ENCODE measurements at places on chromosomes 1 and 21.

DNA sequence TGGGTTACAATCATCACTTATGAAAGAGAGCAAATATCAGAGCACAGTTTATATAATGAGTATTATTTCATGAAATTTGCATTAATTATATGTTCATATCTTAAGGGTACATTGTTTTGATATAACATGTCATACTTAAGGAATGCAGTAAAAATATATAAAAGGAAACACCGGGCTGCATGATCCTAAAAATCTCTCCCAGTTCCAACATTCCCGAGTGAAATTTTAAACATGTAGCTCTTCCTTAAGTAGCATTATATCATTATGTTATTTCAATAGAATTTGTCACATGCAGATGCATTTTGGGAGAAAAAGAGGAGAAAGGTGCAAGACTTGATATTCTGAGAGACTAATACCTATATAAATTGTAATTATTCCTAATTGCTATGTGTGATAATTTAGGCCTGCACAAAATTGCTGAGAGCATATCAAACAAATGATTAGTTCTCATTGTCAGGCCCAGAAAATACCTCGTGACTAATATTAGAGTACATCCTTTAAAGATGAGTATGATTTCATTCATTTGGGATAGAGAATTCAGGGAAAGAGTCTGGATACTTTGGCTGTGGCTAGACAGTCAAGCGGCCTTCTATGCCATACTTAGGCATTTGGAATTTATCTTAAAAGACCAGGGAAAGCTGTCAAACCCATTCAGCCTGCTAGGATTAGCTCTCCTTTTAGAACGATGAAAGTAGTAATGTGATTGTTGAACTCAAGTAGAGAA, 86.8 kb downstream of the ADGRL2 start:
- DNase-seq, result no peak

GRCh38 chr1:91499904-91500755, 521 bp upstream of the CDC7 start:
- no peak for DNase-seq

- DNase-seq, result no peak
Observed at GRCh38 chr1:174112489-174113162, 46.7 kb upstream of the RABGAP1L start.

GRCh38 chr21:45292399-45293219, 4.9 kb upstream of the POFUT2 start:
- DNase-seq, result no peak

- no peak for DNase-seq
Observed at GRCh38 chr1:92877792-92878191, 46.0 kb downstream of the RPL5 start.

DNA sequence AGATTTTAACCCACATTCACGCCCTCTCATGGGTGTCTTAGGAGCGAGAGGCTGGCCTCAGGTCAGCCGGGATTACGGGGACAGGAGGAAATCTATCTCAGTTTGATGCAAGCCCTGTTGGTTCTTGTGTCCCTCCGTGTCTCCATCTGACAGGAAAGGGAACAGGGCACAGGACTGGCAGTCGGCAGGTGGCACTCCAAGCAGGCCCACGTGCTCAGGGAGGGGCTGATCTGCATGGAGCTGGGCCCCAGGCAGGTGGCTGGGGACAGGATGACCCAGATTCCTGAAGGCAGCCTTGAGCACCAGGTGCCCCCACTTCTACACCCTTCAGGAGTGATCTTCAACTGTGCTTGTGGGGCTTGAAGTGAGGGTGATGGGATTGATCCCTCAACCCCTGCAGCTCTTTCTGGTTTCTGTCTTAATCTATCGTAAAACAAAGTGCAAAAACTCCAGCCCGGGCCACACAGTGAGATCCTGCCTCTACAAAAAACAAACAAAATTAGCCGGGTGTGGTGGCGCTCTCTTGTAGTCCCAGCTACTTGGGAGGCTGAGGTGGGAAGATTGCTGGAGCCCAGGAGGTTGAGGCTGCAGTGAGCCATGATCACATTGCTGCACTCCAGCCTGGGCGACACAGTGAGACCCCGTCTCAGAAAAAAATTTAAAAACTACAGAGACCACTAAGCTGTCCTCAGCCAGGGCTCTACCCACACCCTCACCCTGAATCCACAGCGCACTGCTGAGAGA, 8.3 kb downstream of the PLEKHG5 start:
- DNase-seq, result no peak

DNA sequence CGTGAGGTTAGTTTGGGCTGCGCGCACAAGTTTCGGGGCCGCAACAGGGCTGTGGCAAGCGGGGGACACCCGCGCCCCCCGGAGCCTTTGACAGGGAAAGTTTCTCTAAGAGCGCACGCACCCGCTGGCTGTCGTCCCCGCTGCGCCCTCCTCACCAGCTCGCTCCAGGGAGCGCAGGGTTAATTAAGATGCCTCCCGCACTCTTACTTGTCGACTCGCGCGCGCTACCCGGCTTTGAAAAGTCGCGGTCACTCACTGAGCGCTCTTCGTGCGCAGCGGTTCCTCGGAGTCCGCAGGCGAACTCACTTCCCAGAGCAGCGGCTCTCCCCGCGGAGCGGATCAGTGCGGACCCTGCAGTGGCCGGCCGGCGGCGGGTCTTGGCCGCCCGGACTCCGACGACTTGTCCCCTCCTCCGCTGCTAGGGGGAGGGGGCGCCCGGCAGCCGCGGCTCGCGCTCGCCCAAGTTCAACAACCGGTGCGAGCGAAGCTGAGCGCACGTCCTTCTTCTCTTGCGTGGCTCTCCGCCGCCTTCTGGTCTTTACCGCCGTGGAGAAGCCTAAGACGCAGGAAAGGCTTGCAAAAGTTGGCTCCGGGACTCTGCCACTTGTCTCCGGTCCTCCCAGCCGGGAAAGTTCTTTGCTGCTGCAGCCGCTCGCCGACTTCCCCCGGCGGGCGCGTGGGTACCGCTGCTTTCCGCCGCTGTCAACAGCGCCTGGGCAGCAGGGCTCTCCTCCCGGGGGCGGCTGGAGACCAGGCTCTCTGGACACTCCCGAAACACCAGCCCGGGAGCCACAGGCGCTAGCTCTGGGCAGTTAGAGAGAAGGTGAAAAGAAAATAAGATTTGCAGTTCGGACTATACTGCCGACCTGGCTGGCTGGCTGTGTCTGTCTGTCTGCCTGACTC, 506 bp downstream of the JUN start:
- DNase-seq, result no peak

DNA sequence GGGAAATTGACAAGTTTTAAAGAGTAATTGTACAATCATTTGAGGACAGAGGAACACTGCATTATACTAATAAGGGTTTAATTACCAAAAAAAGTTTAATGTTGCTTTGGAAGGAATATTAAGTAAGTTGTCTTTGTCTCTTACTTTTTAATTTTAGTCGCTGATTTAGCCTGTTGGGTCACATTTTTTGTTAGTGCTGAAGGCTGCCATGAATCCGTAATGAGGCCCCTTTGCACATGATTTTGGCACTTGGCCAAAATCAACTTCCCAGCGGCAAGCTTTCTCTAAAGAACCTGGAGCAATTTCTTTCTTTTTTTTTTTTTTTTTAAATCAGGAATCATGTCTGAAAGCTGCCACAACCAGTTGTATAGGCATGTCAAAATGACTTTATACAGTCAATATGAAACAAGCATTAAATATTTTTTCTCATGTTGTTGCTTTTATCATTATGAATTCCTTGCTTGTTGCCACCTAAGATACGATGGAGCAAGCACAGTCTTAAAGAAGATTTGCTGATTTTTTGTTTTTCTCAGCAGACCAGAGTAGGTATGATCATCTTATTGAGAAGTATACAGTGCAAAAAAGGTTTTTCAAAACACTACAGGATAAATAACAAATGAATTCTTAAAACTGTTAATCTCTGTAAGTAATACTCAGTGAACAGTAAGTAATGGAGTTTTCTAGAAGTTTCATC, 690.4 kb downstream of the USP25 start:
- no peak for DNase-seq

GRCh38 chr1:94887106-94887505, 39.8 kb downstream of the CNN3 start:
- DNase-seq, result no peak

DNA sequence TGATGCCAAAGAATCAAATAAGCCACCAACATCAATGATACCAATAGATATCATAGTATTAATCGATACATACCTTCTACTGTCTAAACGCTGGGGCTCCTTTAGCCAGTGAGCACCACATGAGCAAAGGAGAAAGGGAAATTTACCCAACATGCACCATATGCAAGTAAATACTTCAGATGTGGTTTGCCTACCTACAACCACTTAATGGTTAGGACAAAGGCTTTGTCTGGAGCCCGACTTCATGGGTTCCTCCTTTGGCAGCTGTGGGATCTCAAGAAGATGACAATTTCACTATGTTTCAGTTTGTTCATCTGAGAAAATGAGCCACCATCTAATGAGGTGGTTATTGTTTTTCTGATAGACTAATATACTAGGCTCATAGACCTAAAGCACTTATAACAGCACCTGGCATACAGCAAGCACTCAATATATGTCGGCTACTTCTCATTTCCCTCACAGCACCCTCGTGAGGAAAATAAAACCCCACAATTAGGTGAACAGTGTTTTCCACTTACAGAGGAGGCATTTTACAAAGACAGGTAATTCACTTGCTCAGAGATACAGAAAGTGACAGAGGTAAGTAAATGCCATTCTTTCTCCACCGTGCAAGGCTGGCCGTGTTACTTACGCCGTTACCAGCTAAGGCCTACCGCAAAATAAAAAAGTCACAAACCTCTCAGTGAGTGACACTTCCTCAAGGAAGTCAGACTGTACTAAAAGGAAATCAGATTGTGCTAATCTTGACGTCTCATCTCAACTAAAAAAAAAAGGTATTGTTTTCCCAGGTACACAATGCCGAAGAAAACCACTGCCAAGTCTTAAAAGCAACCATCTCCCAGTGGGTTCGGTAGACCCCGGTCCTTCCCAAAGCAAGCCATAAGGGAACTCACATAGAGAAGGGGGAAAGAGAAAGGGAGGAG, 1.6 kb downstream of the TTC13 start:
- no peak for DNase-seq

- no peak for DNase-seq
Observed at GRCh38 chr21:35343046-35343819, 294.1 kb upstream of the RUNX1 start.

DNA sequence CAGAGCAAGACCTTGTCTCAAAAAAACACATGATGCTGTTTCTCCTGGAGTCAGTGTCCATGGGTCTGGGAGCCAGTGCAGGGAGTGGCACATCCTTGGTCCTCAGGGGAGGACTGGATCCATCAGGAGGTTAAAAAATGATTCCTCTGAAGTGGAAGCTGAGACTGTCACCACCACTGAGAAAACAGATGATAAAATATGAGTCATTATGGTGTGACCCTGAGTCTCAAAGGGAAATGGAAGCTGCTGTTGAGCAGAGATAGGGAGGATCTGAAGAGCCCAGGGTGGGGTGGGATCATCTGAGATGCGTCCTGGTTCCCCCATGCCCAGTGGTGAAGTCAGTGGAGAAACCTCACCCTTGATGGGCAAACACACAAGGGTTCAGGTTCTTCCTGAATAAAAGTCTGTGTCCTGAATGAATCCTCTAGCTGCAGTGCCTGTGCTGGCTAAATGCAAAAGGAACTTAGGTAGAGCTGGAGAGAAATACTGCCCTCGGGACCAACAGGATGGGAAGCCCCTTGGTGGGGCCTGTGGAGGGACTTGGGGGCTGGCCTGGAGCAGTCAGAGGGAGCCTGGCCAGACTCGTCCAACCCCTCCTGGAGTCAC, 61.6 kb upstream of the TENT5B start:
- DNase-seq, result no peak

GRCh38 chr1:214650664-214651063, 47.7 kb downstream of the CENPF start:
- no peak for DNase-seq

GRCh38 chr1:116909512-116910378, at the start of gene PTGFRN:
PTGFRN (plus strand) TSS chr1:116909916; CDS start chr1:116910204, 288 bp downstream.
- no peak for DNase-seq

- DNase-seq, result no peak
Observed at GRCh38 chr1:24932284-24932683, 2.2 kb upstream of the RUNX3 start.

DNA sequence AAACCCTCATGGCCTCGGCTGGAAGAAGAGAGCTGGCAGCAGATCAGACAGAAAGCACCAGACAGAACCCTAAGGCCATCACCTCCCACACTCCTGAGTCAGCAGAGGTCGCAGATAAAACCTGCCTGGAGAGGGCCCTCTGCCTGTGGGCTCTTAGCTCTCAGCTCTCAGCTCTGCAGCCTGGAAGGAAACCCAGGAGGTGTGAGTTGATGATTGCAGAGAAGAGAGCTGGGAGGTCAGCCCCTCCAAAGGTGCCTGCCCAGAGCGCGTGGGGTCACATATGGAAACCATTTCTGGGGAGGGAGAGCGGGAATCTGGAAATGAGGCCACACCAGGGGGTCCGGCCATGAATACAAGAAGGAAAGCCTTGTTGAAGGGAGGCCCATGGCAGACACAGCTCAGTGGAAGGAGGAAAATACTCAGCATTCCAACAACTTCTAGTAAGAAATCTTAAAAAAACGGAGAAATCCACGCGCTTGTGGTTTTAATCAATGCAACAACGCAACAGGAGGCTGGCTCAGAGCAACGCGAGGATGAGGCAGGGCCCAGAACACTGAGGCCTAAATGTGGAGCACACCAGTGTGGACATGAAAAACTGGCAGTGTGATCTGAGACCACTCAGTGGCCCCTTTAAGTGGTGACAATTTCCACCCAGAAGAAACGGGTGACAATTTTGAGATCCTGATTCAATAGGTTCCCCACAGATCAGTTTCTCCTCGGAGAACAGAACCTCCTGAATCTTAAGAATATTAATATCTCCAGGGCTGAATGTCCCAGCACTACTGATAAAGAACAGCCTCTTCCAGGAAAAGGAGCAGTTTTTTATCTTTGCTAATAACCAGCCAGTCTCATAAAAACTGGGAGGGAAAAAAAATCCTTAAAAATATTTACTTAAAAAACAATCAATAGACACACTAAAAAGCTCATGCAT, 45.7 kb downstream of the PSMG1 start:
- DNase-seq, result no peak

- no peak for DNase-seq
Observed at GRCh38 chr1:208131621-208132286, 112.4 kb downstream of the PLXNA2 start.

- no peak for DNase-seq
Observed at GRCh38 chr21:45241357-45241756, 46.3 kb downstream of the POFUT2 start.

GRCh38 chr1:151003180-151003579, 3.5 kb downstream of the MINDY1 start:
- no peak for DNase-seq

- DNase-seq, result no peak
Observed at GRCh38 chr1:51342591-51343206, 12.3 kb upstream of the TTC39A start.

DNA sequence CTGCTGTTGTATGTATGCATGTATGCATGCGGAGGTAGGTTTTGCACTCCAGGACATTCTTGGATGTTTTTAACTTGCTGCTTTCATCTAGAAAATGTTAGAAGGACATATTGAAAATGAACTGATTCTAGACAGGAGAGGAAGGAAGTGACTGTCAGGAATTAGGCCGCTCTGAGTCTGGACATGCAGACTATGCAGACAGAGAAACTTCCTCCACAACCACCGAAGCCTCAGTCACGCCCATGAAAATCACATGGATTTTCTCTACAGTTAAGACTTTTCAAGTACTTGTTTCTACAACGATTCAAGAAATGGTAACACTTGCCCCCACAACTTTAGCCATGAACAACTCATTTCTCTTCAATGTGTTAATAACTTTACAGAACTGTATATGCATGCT, 211.1 kb downstream of the SMYD3 start:
- no peak for DNase-seq
